ENCODE measurements at places on chromosomes 11 and 22. TPM values are rescaled to one million over a fixed set of nuclear protein-coding genes. Genes with fewer than 3 reads are reported as not detected.

Gene GDPD4
- total RNA-seq = not detected

Gene MICALL1
- total RNA-seq = 20.8 TPM

DNA sequence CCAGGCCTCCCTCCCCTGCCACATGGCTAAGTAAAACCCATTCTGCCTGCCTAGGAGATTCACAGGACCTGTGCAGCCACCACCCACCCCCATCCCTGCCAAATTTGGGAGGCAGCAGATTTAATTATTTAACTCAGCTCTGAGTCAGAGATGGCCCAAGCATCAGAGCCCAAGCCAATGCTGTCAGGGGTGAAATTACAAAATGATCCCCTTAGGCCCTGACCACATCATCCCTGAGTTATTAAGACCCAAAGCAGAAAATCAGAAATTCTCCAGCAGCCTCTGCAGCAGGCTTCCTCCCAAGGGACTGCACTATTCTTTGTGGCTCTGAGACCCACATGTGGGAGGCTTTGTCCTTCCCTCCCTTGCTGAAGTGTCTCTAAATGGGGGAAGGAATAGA, 52.8 kb upstream of the RRAS2 start:
- no peak for DNase-seq

Gene SLC1A2
- total RNA-seq = not detected

Gene UPK3A
- total RNA-seq = 1.6 TPM

- DNase-seq = no peak
Measured at GRCh38 chr11:11989774-11990744, 18.4 kb downstream of the DKK3 start.

- no peak for DNase-seq
Measured at GRCh38 chr11:60777572-60777971, 7.6 kb upstream of the MS4A10 start.

DNA sequence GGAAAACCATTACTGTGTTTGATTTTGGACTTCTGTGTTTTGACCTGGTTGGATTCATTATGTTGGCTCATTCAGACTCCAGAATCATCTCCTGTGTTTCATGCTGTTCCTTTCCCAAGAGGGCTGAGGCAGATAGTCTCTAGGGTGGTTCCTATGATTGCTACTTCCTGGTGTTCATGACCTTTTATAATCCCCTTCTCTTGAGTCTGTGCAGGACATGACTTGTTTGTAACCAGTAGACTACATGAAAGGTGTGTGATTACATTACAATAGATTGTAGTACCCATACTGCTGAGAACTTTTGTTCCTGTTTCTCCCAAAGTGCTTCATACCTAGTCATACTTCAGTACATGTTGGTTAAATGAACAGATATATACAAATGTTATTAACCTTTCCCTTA, 700.6 kb downstream of the METTL15 start:
- no peak for DNase-seq

GRCh38 chr22:45105281-45105702, 58.4 kb upstream of the NUP50 start:
- DNase-seq = no peak

Gene CNIH2
- 1.0 TPM for total RNA-seq

Gene ZNRF3
- total RNA-seq = 0.69 TPM

DNA sequence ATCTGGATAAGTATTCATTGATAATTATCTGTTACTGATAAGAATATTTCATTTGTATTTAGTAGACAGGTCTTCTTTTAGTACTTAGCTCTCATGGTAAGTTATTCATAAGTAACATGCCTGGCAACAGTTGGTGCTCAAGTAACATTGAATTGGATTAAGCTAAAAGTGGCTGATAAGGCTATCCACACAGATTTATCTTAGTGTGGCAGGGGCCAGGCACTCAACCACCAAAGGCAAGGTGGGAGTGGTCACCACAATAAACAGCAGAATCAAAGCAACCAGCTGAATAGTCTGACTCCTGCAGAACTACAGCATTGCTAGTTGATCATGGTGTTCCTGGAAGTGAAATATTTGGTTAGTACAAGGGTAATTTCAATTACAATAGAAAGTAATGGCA, 33.0 kb upstream of the NARS2 start:
- no peak for DNase-seq

- DNase-seq = no peak
Measured at GRCh38 chr22:27473533-27473932, 328.0 kb downstream of the MN1 start.

DNA sequence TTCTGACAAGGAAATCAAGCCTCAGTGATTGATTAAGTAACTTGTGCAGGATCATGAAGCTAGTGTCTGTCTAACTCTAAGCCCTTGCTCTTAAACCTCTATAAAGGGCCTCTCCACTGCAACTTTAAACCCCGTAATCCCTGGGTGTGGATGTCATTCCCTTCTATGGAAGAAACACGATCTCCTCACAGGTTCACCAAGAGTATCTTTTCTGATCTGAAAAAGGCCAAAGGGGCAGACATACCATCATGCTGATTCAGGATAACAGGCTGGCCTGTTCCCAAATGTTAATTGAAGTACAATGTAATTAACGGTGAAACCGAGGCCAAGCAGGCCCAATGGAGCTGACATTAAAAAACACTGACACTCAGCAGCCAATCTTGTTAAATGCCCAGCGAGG, 17.1 kb downstream of the TTC12 start:
- no peak for DNase-seq

DNA sequence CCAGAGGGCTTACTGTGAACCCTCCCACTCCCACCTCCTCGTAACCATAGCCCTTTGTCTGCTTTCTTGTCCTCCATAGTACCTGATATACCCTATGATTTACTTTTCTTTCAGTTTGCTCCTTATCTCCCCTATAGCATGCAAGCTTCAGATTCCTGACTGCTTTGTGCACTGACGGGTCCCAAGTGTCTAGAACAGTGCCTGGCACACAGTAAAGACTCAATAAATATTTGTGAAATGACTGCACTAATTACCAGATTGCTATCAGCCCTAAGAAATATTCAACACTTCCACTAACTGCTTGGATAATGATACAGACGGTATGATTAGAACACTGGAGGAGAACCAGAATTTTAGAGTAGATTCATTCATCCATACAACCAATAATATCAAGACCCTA, 33.0 kb downstream of the ISX start:
- no peak for DNase-seq

All from activated B cell treated with CpG ODN at 0.5 μM for 24 hours (primary cell).